ENCODE measurements at places on chromosomes 5 and 9. TPM values are rescaled to one million over a fixed set of nuclear protein-coding genes. Genes with fewer than 3 reads are reported as not detected.

The LCN6 gene
- total RNA-seq: not detected

The MYMK gene
- not detected for total RNA-seq

The LAMC3 gene
- total RNA-seq: not detected

The NPM1 gene
- total RNA-seq: 1,708 TPM

The PTPRD gene
- 0.37 TPM for total RNA-seq

The DDX4 gene
- not detected for total RNA-seq

The OTULIN gene
- 36.0 TPM for total RNA-seq

- H3K27ac ChIP-seq: no peak overlapping the region
- peaks cover 61% of the 10 kb centered on the region for H3K4me1 ChIP-seq
- H3K27me3 ChIP-seq: no peaks in the 10 kb centered on the region
- no peak overlapping the region for H3K4me3 ChIP-seq
- no peak for DNase-seq
Observed at GRCh38 chr5:14223372-14223771, 80.2 kb downstream of the TRIO start.

DNA sequence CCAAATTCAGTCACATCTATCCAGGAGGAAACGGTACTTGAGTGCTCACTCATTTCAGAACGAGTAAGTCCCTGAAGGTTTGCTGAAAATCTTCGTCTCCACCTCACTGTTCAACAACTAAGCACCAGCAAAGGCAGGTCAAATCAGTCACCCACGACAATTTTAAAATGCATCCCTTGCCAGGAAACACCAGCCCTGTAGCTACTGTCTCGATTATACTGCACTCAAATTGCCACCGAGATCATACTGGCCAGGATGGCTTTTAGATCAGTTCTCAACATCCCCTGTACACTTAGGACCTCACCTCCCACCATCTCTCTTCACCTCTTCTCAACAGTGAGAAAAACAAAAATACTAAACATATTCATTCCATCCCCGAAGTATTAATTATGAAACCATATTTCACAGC, 298.6 kb downstream of the AGTPBP1 start:
- H3K4me1 ChIP-seq: no peaks in the 10 kb centered on the region
- H3K36me3 ChIP-seq: no peaks in the 10 kb centered on the region
- no peak overlapping the region for H3K27ac ChIP-seq
- no peak overlapping the region for H3K4me3 ChIP-seq
- peaks cover 16% of the 10 kb centered on the region for H3K27me3 ChIP-seq

- no peaks in the 10 kb centered on the region for H3K27me3 ChIP-seq
- no peak for DNase-seq
- no peak overlapping the region for H3K4me3 ChIP-seq
- H3K36me3 ChIP-seq: peaks cover 5% of the 10 kb centered on the region
- H3K27ac ChIP-seq: no peak overlapping the region
Observed at GRCh38 chr5:123456242-123456641, 33.0 kb upstream of the CEP120 start.

DNA sequence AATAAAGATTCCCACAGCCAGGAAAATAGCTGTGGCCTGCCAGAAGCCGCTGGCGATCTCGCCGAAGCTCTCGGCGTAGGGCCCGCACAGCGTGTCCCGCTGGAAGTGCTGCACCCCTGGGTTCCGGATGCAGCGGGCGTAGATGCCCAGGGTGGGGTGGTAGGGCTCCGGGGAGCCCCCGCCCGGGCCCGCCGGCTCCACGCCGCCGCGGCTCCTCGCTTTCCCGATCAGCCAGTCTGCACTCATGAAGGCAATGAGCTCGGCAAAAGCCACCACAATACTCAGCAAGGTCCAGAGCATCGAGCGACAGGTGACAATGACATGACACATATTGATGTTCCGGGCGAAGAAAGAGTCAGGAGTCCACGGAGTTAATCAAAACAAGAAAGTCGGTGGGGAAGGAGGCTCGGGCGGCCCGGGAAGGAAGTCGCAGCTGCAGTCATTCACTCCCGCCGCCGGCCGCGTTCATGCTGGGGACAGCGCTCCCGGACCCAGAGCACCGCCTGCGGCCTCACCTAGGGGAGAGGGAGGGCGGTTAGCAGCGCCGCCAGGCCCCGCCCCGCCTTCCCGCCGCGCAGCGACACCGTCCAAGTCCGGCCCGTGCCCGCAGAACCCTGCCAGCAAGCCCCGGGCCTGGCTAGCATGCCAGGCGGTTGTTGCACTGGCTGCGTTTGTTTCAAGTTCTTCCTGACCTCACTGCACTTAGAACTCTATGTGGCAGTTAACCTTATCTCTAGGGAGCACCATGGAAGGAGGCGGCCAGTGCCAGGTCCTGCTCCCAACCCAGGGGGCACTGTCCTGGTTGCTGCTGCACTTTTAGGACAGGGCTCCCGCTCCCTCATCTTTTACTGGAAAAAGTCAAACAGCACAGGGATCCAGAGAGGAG, 138.4 kb downstream of the LHFPL2 start:
- no peak overlapping the region for H3K27ac ChIP-seq
- peak overlapping the region; percentile 43 for H3K4me3 ChIP-seq
- H3K4me1 ChIP-seq: peaks cover 67% of the 10 kb centered on the region
- DNase-seq: peak; percentile 60

DNA sequence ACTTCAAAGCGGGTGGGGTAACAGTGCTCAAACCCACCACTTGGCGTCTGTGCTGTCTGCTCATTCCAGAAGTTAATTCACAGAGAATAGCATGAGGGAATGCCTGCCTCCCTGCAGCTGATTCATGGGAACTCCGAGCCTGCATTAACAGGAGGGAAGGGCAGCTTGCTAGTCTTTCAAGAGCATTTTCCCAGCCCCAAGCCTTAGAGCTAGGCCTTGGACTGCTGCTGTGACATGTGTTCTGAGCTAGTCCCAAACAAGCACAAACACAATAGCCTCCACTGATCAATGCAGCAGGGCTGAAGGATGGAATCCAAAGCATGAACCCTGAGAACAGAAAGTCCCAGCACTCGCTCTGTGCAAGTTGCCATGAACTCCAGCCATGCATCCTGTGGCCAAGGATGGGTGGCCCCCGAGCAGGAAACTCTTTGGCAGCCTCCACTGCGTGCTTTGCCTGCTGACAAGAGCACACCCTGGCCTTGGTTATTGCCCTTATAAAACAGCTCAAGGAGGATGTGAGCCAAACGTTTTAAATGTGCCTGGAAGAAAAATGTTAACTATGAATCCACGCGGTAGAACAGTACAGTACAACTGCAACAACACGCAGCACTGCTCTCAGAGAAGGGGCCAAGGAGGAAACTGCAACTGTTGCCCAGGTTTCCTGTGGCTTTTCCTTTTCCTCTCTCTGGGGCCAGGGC, 653.1 kb upstream of the KLF4 start:
- no peak overlapping the region for H3K4me3 ChIP-seq
- peaks cover 25% of the 10 kb centered on the region for H3K27me3 ChIP-seq
- H3K27ac ChIP-seq: no peak overlapping the region

- no peak overlapping the region for H3K27ac ChIP-seq
- DNase-seq: peak; percentile 32
- H3K4me1 ChIP-seq: no peaks in the 10 kb centered on the region
- H3K36me3 ChIP-seq: no peaks in the 10 kb centered on the region
Observed at GRCh38 chr9:29691758-29692407, 2118.6 kb upstream of the C9orf72 start.

DNA sequence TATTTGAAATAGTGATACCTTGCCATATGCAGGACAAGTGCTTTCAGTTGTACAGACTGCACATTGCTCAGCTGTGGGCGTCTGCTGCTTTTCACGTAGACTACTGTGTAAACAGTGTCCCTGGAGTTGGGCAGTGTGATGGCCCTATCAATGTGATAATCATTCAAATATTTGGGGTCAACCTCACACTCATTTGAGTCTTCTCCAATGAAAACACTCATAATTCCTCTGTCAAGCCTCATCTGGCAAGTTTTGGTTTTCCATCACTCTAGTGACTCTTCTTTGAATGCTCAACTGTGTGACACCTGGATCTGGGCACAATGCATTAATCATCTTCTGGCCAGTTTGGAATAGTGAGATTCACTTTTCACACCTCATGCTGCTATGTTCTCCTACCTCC, 64.4 kb downstream of the UGCG start:
- no peak overlapping the region for H3K4me3 ChIP-seq
- H3K27ac ChIP-seq: peak overlapping the region; percentile 83
- DNase-seq: no peak
- no peaks in the 10 kb centered on the region for H3K27me3 ChIP-seq

DNA sequence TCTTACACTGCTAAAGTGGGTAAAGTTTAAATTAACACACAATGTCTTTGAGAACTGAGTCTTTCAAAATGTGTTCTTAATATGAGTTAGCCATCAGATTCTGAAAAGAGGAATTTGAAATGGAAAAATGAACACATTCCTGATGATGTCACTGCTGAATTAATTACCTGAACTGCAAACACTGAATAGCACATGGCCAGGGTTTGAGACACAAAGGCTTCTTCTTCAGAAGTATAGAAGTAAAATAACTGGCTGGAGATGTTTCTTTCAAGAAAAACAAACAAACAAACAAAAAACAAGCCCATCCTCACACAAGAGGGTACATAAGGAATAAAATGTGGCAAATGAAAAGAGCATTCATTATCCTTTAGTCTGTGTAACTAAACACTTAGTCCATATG, 7.1 kb downstream of the GLIS3 start:
- no peak for DNase-seq
- H3K27me3 ChIP-seq: no peaks in the 10 kb centered on the region
- H3K27ac ChIP-seq: peak overlapping the region; percentile 97
- peak overlapping the region; percentile 64 for H3K4me3 ChIP-seq
- H3K36me3 ChIP-seq: peaks cover 58% of the 10 kb centered on the region

DNA sequence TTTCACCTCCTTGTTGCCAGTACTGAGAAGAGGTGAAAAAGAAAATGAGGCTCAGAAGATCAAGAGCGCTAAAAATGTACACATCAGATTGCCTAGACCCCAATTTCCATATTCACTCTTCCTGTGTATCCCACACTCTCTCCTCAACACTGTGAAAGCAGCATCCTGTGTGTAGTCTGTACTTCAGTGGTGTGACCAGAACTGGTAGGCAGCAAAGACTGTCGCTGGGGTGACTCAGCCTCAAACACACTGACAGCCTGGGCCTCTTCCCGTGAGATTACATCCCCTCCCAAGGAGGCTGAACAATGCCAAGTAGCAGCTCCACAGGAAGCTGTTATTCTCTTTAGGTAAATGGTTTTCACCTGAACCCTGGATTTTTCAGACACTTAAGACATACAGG, 135.5 kb downstream of the CCDC192 start:
- peaks cover 46% of the 10 kb centered on the region for H3K4me1 ChIP-seq
- H3K4me3 ChIP-seq: no peak overlapping the region
- no peaks in the 10 kb centered on the region for H3K36me3 ChIP-seq
- no peaks in the 10 kb centered on the region for H3K27me3 ChIP-seq
- H3K27ac ChIP-seq: peak overlapping the region; percentile 7
- peak; percentile 71 for DNase-seq

DNA sequence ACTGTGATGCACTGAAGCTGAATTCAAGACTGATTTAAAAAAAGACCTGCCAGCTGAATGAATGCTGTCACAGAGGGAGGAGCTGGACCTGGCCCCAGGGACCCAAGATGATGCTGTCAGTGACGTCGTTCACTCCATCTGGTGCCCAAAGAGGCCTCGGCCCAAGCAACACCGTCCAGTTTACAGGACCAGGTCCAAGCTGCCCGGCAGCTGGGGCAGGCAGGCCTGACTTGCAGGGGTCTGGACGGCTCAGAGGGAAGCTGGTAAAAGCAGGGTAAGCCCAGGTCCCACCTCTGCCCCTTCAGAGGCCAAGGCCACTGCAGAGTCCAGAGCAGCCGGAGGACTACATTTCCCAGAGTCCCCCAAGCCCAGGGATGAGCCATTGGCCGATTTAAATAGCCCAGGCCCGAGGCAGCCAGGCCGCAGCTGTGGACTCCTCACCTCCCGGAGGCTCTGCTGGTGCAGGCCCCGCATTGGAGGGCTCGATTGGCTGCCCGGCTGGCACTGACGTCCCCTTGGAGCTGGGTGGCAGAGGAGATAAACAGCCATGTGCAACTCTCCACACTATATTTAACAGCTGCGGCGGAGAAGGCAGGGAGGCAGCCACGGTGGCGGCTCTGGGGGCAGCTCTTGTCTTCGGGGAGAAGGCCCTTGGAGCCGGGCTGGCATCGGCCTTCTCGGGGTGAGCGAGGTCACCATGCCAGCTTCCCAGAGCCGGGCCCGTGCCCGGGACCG, at the start of gene PLPP7:
TSS of gene PLPP7 (plus strand) at position 423 of the 735 bp plus-strand sequence. CDS start at position 698, 275 bp downstream.
- H3K4me1 ChIP-seq: no peaks in the 10 kb centered on the region
- peaks cover 31% of the 10 kb centered on the region for H3K27me3 ChIP-seq
- no peaks in the 10 kb centered on the region for H3K36me3 ChIP-seq
- H3K4me3 ChIP-seq: no peak within 1 kb of the TSS

DNA sequence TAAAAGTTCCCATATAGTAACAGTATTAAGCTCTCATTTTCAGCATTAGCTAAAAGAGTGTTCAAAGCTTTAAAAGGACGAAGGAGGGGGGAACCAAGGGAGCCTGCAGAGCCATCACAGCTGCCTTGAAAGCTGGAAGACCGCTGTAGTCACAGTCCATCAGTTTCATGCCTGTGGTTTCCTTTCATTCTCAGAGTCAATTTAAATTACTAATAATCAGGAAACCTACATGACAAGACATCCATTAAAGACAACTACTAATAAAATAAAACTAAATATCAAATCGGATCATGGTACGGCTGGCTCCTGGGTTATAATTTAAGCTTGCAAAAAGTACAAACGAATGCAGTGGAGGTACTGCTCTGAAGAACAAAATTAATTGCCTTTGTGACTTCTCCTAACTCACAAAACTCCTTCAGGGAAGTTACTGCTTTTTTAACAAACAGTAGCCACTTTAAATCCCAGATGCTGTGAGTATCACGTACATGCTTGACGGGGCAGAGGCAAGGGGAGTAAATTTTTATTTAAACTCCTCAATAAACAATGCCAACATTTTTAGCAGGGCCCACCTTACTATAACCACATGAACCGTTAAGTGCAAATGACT, 213.5 kb downstream of the DENND1A start:
- no peaks in the 10 kb centered on the region for H3K36me3 ChIP-seq
- H3K4me3 ChIP-seq: no peak overlapping the region
- H3K27ac ChIP-seq: no peak overlapping the region
- DNase-seq: no peak
- H3K27me3 ChIP-seq: no peaks in the 10 kb centered on the region

GRCh38 chr9:12464910-12465512, 228.2 kb upstream of the TYRP1 start:
- no peak overlapping the region for H3K4me3 ChIP-seq
- H3K4me1 ChIP-seq: no peaks in the 10 kb centered on the region
- peaks cover 33% of the 10 kb centered on the region for H3K27me3 ChIP-seq
- H3K36me3 ChIP-seq: no peaks in the 10 kb centered on the region
- DNase-seq: peak; percentile 4
- H3K27ac ChIP-seq: no peak overlapping the region

DNA sequence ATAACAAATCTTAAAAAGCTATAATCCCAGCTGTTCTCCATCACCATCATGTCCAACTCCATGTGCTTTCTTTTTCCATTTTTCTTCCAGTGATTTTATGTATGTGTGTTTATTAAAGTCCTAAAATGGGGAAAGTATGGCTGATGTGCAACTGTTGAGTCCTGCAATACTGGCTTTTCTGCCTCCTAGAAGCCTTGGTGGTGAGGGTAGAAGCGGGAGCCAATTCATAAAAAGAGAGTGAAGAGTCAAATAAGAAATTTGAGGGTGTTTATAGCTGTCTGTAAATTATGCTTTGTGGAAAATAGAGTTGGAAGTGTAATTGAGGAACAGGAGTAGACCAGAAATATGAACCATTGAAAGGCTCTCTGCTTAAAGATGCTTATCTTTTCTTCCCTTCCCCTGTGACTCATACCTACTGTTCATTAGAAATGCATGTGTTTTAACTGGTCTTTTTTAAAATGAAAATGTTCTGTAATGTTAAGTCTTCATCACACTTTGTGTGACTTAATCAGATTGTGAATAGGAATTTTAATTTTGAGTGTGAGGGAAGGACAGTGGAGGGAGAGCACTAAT, 80.1 kb downstream of the ZCCHC7 start:
- no peaks in the 10 kb centered on the region for H3K36me3 ChIP-seq
- no peak overlapping the region for H3K27ac ChIP-seq
- no peak overlapping the region for H3K4me3 ChIP-seq
